ENCODE measurements at places on chromosomes 16 and 17. TPM values are rescaled to one million over a fixed set of nuclear protein-coding genes. Genes with fewer than 3 reads are reported as not detected.

GRCh38 chr16:66342294-66342900 lies 24.1 kb upstream of the CDH5 start:
- DNase-seq: no peak
- no peaks in the 10 kb centered on the region for H3K27me3 ChIP-seq
- no peaks in the 10 kb centered on the region for H3K36me3 ChIP-seq

- H3K4me3 ChIP-seq: no peak overlapping the region
- no peak for DNase-seq
- H3K36me3 ChIP-seq: no peaks in the 10 kb centered on the region
- no peaks in the 10 kb centered on the region for H3K27me3 ChIP-seq
- no peaks in the 10 kb centered on the region for H3K4me1 ChIP-seq
Measured at GRCh38 chr16:63005356-63005755, 969.1 kb upstream of the CDH8 start.

GRCh38 chr17:45290269-45290765 lies 26.5 kb downstream of the MAP3K14 start:
- H3K27ac ChIP-seq: no peak overlapping the region
- H3K36me3 ChIP-seq: peaks cover 25% of the 10 kb centered on the region
- H3K4me1 ChIP-seq: peaks cover 38% of the 10 kb centered on the region
- no peak for DNase-seq

The ASGR2 gene
- total RNA-seq: 0.35 TPM

The RNF135 gene
- total RNA-seq: 15.7 TPM

The SULT1A3 gene
- total RNA-seq: 12.8 TPM

- H3K36me3 ChIP-seq: no peaks in the 10 kb centered on the region
- H3K27ac ChIP-seq: no peak overlapping the region
- no peak for DNase-seq
Measured at GRCh38 chr16:87971933-87972332, 20.7 kb downstream of the BANP start.

The NKD1 gene
- 8.9 TPM for total RNA-seq

GRCh38 chr17:53571342-53571741 lies 251.4 kb upstream of the KIF2B start:
- no peak overlapping the region for H3K27ac ChIP-seq
- no peak for DNase-seq
- H3K4me1 ChIP-seq: no peaks in the 10 kb centered on the region
- no peaks in the 10 kb centered on the region for H3K36me3 ChIP-seq

- H3K4me3 ChIP-seq: no peak overlapping the region
- no peak for DNase-seq
- no peaks in the 10 kb centered on the region for H3K4me1 ChIP-seq
- H3K27me3 ChIP-seq: no peaks in the 10 kb centered on the region
- no peaks in the 10 kb centered on the region for H3K36me3 ChIP-seq
Measured at GRCh38 chr16:77951788-77952187, 70.6 kb upstream of the CLEC3A start.

DNA sequence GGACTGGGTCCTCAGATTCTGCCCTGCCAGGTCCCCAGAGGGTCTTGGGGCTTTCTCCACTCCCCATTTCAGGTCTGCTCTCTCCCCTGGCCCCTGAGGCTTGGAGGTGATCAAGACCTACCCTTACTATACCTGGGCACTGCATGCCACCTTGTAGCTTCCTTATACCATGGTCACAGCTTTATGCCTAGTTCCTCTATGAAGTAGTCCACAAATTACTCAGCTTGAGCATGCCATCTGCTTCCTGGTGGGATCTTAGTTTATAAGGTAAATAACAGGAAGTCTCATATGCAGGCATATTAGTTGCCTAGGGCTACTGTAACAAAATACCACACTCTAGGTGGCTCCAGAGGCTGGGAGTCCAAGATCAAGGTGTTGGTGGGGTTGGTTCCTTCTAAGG lies 11.0 kb upstream of the PMFBP1 start:
- no peak overlapping the region for H3K4me3 ChIP-seq
- DNase-seq: no peak

DNA sequence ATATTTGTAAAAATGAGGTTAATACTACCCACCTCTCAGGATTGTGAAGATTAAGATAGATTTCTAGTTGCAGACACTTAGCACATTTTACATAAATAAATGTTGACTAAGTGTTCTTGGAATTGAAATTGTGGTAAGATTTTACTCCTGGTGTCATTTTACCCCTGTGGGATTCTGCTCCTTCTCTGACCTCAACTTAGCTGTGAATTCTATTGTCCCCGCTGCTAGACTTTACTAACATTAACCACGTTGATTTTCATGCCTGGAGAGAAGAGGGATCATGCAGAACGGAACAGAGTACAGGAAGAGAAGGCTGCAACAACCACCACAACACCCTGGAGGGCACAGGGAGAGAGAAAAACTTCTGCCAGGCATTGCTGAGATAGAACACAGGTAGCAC lies 2.1 kb upstream of the TOM1L1 start:
- no peak overlapping the region for H3K27ac ChIP-seq
- H3K4me1 ChIP-seq: peaks cover 5% of the 10 kb centered on the region
- H3K36me3 ChIP-seq: no peaks in the 10 kb centered on the region
- H3K4me3 ChIP-seq: no peak overlapping the region

DNA sequence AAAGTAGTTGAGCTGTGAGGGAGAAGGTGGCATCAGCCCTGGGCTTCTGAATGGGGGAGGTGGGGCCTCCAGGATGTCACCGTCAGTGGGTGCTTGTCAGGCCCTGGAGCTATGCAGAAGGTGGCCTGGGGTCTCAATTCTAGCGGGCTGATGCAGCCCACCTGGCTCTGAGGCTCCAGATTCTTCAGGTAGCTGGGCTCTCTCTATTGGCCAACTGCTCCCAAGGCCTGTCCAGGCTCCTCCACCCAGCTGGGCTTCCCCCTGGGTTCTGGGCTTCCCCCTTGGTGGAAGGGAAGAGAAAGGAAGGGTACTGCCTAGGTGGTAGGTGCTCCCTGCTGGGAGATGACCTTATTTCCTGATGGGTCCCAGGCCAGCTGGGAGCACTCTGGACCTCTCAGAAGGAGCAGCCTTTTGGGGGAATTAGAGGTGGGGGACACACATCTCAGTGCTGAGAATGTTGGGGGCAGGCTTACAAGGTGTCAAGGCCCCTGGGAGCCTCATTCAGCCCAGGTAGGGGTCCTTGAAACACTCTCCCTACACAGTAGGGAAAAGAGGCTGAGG lies 1728.3 kb downstream of the TP53TG3F start:
- DNase-seq: no peak
- no peaks in the 10 kb centered on the region for H3K4me1 ChIP-seq
- no peak overlapping the region for H3K4me3 ChIP-seq
- no peaks in the 10 kb centered on the region for H3K36me3 ChIP-seq

The FBXL19 gene
- total RNA-seq: 6.6 TPM

DNA sequence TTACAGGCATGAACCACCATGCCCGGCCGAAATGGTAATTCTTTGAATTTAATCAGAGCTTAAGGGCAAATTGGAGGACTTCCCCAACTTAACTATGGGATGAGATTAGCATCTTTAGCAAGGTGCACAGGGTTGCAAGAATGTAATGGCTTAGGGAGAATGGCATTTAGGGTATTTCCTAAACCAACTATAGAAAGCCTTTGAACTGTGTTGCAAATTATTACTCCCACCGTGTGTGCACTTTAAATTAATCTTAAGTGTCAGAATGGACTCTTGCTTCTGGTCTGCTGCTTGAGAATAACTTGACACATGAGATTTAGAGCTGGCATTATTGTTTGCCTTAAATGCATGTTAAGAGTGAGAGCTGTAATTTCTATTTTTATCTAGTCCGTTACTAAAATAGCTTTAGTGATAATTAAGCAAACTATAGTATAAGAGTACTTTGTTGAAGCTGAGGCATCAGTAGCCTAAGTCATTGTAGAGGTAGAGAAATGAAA lies 59.8 kb downstream of the TUBD1 start:
- H3K27ac ChIP-seq: no peak overlapping the region
- H3K4me1 ChIP-seq: peaks cover 54% of the 10 kb centered on the region
- H3K36me3 ChIP-seq: no peaks in the 10 kb centered on the region
- DNase-seq: no peak
- no peak overlapping the region for H3K4me3 ChIP-seq

DNA sequence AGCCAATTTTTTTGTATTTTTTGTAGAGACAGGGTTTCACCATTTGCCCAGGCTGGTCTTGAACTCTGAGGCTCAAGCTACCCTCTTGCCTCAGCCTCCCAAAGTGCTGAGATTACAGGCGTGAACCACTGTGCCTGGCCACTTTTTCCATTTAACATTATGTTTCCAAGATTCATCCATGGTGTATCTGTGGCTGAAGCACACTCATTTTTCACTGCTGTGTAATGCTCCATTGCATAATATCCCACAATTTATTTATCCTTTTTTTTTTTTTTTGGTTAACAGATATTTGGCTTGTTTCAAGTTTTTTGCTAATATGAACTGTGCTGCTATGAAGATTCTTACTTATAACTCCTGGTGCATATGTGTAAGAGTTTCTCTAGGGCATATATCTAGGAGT lies 1.9 kb upstream of the NUP93 start:
- no peaks in the 10 kb centered on the region for H3K36me3 ChIP-seq
- H3K4me1 ChIP-seq: peaks cover 7% of the 10 kb centered on the region
- no peak for DNase-seq
- no peak overlapping the region for H3K27ac ChIP-seq
- H3K4me3 ChIP-seq: no peak overlapping the region

The RUNDC3A gene
- total RNA-seq: 8.8 TPM

The CD79B gene
- 1.8 TPM for total RNA-seq

- no peaks in the 10 kb centered on the region for H3K36me3 ChIP-seq
- no peaks in the 10 kb centered on the region for H3K27me3 ChIP-seq
- H3K4me1 ChIP-seq: no peaks in the 10 kb centered on the region
Measured at GRCh38 chr17:5055543-5055942, 20.3 kb upstream of the SLC52A1 start.

DNA sequence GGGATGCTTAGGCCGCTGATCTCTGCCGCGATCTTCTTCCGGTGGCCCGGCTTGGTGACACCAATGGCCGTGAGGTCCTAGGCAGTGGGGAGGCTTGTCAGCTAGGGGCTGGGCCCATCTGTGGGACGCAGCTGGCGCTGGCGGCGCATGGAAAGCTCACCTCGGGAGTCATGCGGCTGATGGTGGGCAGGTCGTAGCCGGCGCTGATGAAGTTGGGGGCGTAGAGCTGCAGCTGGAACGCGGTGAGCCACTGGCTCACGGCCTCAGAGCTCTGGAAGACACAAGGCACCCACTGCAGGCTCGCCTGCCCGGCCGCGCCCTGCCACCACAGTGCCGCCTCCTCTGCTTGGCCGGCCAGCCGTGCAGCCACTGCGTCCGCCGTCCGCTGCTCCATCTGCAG lies 12.7 kb downstream of the CASKIN1 start:
- DNase-seq: no peak
- no peak overlapping the region for H3K4me3 ChIP-seq
- H3K36me3 ChIP-seq: no peaks in the 10 kb centered on the region
- no peaks in the 10 kb centered on the region for H3K27me3 ChIP-seq

DNA sequence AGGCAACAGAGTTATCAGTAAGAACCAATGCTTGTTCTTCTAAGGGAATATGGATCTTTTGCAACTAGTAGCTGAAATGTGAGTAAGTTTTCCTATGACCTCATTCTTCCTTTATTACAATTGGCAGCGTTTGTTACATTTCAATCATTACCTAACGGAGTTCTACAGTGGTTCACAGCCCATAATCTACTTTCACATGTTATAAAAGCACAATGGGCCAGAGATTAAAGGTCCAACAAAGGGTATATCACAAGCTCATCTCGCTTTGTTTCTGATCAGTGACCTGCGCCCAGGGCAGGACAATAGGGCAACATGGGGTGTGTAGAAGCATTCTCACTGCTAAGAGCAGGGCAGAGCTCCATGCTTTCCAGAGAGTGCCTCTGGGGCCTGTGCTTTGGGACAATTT lies 279.9 kb upstream of the DYNLRB2 start:
- H3K27me3 ChIP-seq: no peaks in the 10 kb centered on the region
- no peak for DNase-seq
- H3K36me3 ChIP-seq: no peaks in the 10 kb centered on the region
- no peaks in the 10 kb centered on the region for H3K4me1 ChIP-seq

The PTRH2 gene
- total RNA-seq: 31.4 TPM

GRCh38 chr16:20875355-20875650 lies 24.9 kb downstream of the DCUN1D3 start:
- H3K4me3 ChIP-seq: no peak overlapping the region
- no peaks in the 10 kb centered on the region for H3K36me3 ChIP-seq
- H3K27me3 ChIP-seq: no peaks in the 10 kb centered on the region
- DNase-seq: no peak
- H3K4me1 ChIP-seq: peaks cover 30% of the 10 kb centered on the region

DNA sequence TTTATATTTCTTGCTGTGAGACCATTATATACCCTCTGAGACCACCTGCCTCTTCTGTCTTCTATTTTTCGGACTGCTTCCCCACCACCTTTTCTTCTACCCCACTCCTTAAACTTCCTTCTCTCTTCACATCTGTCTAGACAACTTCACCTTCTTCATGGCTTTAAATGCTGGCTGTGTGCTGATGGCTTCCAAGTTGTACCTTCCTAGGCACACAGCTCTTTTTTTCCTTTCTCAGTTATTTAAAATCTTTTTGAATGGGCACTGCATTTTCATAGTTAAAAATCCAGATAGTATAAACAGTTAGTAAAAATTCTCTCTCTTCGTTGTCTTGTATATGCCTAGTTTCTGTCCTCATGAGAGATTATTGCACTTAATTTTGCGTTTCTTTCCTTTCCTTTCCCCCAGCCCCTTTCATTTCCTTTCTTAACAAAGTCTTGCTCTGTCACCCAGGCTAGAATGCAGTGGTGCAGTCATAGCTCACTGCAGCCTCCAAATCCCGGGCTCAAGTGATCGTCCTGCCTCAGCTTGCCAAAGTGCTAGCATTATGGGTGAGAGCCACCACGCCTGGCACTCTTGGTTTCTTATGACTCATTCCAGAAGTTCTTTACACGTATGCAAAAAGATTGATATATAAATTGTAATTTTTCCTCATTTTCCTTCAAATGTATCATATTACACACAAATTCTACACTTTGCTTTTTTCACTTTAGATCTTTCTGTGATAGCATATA lies 114.3 kb downstream of the NPIPB5 start:
- no peaks in the 10 kb centered on the region for H3K4me1 ChIP-seq
- no peaks in the 10 kb centered on the region for H3K36me3 ChIP-seq
- no peaks in the 10 kb centered on the region for H3K27me3 ChIP-seq
- DNase-seq: no peak

DNA sequence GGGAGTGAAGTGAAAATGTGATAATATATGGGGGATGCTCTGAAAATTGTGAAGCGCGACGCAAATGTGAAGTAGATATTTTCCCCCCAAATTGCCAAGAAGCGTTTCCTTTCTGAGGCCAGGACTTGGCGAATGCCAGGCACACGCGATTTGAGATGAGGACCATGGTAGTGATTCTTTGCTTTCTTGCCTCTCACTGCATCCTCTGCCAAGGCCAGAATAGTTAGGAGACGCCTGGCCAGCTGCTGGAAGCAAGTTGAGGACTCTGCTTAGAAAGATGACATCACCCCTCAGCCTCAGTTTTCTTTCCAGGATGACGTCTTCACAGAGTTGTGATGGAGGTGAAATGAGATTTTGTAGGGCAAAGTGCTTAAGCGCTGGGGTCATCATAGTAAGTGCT lies 25.9 kb downstream of the PIPOX start:
- H3K4me3 ChIP-seq: no peak overlapping the region
- no peak overlapping the region for H3K27ac ChIP-seq
- H3K4me1 ChIP-seq: no peaks in the 10 kb centered on the region
- no peak for DNase-seq
- no peaks in the 10 kb centered on the region for H3K27me3 ChIP-seq

GRCh38 chr17:42997390-42997983 lies 732 bp upstream of the RPL27 start:
- no peaks in the 10 kb centered on the region for H3K27me3 ChIP-seq
- H3K27ac ChIP-seq: no peak overlapping the region
- DNase-seq: no peak
- no peak overlapping the region for H3K4me3 ChIP-seq
